ENCODE measurements at places on chromosomes 2 and 18. TPM values are rescaled to one million over a fixed set of nuclear protein-coding genes. Genes with fewer than 3 reads are reported as not detected.

The GALNT5 gene
- 77.8 TPM for total RNA-seq

The IL1F10 gene
- 0.72 TPM for total RNA-seq

The SPDYA gene
- 1.2 TPM for total RNA-seq

The CELF4 gene
- total RNA-seq, result 5.3 TPM

DNA sequence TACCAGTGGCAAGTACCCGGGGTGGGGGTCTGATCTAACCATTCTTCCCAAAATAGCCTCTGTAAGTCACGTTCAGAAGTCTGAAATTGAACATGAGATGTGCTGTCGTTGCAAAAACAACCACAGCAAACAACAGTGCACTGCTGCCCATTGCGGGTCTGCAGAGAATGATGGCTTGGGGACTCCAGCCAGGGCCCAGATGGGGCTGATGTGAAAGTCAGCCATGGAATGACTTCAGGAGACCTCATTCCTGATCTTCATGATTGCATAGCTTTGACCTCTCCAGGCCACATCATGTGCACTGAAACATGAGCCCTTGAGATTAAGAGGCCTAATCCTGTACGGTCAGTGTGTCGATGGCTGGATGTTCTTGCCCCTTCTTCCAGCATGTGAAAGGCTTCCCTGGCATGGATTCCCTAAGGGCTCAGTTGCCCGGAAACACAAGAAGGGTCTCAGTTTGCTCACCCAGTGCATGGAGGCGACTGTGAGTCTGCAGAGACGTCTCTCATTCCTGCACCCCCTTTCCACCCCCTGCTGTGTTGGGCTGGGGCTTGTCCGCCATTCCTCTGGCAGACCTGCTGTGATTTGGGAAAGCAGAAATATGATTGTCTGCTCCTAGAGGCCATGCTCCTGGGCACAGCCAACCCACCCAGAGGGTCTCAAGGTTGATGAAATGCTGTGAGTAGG is 191.6 kb downstream of the SEPTIN10 start:
- DNase-seq, result no peak

- no peak for DNase-seq
Observed at GRCh38 chr2:121902616-121903015, 147.2 kb downstream of the TSN start.

- DNase-seq, result peak; percentile 11
Observed at GRCh38 chr18:48330016-48330991, 78.9 kb downstream of the ZBTB7C start.

GRCh38 chr2:66846887-66847286 is 412.0 kb downstream of the MEIS1 start:
- DNase-seq, result no peak

DNA sequence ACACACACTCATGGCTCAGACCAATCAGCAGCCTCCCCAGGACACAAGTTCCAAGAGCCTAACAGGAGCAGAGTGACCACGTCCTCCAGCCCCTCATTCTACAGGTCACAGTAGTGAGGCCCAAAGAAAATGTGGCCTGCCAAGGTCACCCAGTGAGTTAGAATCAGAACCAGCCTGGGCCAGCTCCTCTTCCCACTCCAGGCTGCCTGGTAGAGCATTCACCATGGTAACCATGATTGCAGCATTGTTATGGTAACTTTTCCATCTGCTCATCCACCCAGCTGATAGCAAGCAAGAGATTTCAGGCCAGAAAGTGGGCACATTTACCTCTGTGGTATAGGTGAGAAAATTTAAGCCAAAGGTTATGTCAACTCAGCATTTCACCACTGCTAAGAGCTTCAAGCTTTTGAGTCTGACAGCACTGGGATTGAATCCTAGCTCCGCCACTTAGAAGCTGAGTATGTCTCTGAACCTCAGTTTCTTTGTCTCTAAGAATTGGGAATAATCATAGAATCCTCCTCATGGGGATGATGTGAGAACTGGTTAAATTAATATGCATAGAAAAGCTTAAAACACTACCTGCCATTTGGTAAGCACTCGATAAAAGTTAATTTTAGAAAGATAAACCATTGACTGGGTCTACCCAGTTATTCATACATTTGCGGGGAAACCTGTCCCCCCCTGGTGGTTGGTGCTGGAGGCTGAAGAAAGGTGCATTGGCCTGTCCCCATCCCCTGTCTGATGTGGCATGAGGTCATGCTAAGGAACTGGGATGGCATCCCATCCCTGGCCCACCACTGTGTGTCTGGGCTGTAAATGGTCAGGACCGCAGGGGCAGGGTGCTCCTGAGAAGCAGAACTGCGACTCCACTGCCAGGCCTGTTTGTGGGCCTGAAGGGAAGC is 181.5 kb downstream of the KLHL29 start:
- no peak for DNase-seq

- DNase-seq, result no peak
Observed at GRCh38 chr18:32754508-32755263, 18.1 kb downstream of the KLHL14 start.

- DNase-seq, result no peak
Observed at GRCh38 chr2:212547716-212548454, 9.3 kb upstream of the ERBB4 start.

GRCh38 chr18:22591222-22591621 is 173.5 kb upstream of the CTAGE1 start:
- peak; percentile 92 for DNase-seq

DNA sequence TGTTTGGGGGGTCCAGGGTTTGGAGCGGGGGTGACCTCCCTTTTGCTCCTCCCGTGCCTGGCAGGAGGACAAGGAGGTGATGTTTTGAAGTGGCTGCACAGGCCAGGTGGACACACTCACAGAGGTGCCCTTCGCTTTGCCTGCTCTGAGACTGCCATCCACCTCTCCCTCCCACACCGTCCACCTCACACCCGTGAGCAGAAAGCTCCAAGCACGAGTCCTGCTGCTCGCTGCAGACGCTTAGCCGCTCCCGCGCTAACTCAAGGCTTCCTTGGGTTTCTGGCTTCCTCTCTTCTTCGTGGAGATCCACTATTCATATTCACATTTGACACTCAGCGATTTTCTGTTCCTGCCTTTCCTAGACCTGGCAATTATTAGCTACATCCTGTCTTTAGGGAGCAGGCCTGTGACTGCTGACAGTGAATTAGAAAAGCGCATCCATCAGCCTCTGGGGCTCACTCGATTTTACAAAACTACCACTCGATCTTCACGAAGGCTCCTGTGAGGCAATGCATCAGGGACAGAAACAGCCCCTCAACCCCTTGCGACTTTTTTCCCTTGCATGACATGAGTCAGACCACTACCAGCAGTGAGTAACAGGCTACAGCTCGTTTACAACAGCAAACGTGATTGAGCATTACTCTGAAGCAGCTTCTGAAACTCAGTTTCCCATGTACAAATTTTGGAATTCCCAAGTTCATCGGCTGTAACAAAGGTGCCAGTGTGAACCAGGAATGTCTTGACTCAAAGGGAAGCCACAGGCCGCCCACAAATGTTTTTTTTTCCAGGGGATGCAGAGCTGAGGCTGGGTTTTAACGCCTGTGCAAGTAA is 238.7 kb upstream of the SOX11 start:
- no peak for DNase-seq

- peak; percentile 84 for DNase-seq
Observed at GRCh38 chr2:117979911-117980701, 33.8 kb downstream of the CCDC93 start.

- DNase-seq, result no peak
Observed at GRCh38 chr2:209772290-209772685, 656 bp downstream of the UNC80 start.

GRCh38 chr2:232776435-232776834 is at the start of gene KCNJ13:
KCNJ13 (minus strand) TSS chr2:232776565; CDS start chr2:232771362, 5,203 bp downstream.
- DNase-seq, result peak; percentile 52

- DNase-seq, result no peak
Observed at GRCh38 chr18:41153871-41154270, 801.2 kb upstream of the PIK3C3 start.

DNA sequence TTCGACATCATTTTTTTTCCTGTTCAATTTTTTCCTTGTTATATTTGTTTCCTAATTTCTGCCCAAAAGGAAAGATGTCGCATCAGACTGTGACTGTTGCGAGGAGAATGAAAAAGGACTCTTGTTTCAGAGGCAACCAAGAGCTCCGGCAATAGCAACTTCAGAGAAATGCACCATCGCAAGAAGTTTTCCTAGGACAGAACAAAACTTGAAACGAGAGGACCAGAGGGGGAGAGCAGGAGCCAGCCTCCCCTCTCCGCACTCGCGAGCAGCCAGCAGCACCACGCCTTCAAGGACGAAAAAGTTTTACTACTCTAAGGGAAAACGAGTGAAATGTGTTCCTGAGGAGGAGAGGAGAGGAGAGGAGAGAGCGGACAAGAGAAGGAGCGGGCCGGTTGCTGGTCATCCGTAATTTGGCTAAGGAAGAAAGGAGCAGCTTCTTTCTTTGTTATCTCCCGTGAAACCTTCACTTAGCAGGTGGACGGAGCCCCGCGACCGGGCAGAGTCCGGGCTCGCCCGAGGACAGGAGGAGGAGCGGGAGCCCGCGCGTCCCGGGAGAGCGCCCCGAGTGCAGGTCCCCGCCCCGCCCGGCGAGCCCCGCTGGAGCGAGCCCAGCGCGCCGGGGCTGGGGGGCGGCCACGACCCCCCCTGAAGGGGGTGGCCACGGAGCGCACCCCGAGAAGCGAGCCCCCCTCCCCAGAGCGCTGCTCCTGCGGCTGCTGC is 744 bp downstream of the POU3F3 start:
- no peak for DNase-seq

- no peak for DNase-seq
Observed at GRCh38 chr2:136381722-136382633, 264.0 kb upstream of the CXCR4 start.

DNA sequence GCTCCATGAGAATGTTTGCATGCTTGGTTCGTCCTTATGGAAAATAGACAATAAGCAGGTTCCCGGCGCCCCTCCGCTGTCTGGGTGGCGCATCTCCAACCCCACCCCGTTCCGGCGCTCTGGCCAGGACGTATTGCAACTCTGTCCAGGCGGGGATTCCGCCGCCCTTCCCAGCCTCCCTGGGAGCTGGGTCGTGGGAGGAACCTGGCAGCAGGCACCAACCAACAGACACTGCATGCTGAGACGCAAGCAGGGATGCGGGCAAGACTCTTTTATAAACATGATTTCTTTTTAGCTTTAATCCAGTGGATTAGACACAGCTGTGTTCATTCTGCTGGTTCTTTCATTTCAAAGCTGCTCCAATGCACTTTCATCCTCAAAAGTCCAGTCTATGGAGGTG is 240.2 kb downstream of the SH3BP4 start:
- peak; percentile 24 for DNase-seq

GRCh38 chr2:237393523-237393922 is 20.4 kb downstream of the COL6A3 start:
- no peak for DNase-seq

DNA sequence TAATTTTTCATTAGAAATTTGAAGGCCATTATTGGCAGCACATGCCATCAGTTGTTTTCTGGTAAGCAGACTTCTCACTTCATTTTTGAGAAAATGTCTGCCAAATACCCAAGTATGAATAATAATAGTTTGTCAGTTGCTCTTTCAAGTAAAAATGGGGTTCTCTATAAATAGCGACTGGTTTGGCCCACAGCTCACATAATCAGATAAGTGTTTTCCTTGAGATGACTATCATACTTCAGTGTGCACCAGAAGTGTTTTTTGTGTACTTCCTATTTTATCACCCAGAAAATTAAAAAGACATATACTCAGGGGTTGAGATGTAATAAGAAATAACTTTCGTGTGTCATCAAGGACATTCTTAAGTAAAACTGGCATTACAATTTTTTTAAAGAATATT is 147.1 kb downstream of the PHLPP1 start:
- no peak for DNase-seq

GRCh38 chr2:189899101-189899500 is 114.9 kb downstream of the PMS1 start:
- no peak for DNase-seq

DNA sequence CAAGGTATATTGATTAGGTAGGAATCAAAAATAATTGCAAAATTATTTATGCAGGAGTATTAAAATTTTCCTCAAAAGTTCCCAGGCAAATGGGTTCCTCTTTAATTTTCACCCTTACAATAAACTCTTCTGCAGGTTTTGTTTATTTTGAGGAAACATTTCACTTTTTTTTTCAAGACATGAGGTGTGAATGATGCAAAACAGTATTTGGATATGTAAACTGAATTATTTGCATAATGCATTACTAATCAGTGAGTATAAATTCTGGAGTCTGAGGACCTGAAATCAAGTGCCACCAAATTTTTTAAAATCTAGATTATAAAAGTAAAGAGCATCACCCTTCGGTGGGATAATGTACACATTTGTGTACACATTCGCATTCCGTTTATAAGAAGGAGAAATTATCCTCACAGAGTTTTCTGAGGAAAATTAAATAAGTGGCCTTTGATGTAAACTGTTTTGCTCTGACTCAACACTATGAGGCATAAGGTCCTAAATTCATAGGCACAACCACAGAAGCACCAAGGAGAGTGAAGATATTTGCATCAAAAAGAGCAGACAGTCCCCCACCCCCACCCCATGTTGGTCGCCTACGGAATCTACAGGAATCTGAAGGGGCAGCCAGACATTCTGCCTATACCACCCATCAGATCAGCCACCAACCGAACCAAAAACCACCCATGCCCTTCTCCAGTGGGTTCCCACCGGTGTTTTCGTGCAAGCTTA is 33.1 kb downstream of the BCL11A start:
- no peak for DNase-seq

DNA sequence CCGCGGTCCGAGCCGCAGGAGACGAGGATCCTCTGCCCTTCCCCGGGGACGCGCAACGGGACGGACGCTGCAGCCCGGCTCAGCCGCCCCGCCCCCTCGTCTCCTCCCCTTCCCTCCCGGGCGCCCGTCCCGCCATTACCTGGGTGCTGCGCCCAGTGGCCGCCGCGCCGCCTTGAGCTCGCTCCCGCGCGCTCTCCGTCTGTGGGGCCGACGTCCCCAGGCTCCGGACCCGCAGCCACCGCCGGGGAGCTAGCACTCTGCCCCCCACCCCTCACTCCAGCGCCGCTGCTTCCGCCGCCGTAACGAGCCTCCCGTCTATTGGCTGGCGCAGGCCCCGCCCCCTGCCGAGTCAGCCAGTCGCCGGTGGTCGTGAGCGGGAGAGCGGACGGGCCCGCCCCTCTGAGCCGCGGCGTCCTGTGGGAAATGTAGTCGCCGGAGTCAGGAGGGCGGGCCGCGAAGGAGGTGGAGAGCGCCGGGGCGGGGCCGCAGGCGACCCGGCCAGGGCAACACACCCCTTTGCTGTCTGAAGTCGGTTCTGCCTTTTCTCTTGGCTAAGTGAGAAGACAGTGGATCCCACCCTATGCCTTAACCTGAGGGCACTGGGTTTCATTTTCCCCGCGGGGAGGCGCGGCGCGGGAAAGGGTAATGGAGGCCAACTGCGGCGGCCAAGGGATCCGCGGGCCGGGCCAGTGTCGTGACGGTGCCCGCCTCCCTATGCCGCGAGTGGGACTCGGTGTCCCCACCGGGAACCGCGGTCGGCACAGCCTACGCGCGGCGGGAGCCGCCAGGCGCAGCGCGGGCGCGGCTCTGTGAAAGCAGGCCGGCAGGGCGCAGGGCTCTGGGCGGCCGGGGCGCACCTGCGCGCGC is at the start of gene SAP130:
Gene SAP130, minus strand, starts transcription at position 259 of the 867 bp plus-strand sequence. CDS start 1,767 bp downstream, outside the sequence.
- DNase-seq, result peak; percentile 98

DNA sequence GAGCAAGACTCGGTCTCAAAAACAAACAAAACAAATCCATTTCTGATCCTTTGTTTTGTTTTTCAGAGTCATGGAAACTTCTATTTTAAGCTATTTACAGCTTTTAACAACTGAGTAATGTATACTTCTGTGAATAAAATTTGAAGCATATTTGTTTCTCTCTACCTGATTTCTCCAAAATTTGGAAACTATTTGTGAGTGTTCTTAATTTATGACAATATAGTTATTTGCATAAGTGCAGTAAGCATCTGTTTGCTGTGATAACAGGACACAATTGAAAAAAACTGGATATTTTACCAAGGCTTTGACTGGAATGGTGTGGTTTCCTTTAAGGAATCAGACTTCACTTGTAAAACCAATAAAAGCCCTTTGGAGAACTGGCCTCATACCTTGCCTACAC is 53.3 kb upstream of the GULP1 start:
- DNase-seq, result no peak
